ENCODE measurements at places on chromosomes 1 and 21.

DNA sequence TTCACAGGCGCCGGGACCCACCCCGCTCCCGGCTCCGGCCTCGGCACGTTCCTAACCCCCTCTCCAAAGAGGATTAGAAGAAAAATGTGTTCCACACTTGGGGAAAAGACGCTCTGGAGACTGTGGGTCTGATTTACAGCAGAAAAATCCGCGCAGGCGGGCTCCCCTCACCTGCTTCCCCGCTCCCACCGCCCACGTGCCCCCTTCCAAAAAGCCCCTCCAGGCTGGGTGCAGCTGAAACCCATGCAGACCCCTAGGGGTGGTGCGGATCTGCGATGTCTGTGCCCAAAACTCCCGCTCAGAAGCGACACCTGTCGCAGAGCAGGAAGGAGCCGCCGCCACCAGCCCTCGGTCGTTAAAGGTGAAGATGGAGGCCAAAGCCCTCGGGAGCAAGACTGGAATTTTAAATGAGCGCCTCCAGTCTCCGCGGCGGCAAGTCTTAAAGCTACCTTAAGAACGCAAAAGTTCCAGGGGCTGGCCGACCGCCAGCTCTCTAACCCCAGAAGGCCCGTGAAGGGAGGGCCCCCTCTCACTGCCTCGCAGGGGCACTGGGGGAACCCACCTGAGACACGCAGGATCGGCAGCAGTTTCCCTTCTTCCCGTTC, 688 bp upstream of the CHD5 start:
- DNase-seq: no peak

GRCh38 chr1:54683453-54683852, 32.2 kb upstream of the TTC4 start:
- no peak for DNase-seq

- no peak for DNase-seq
Observed at GRCh38 chr1:220770245-220770913, 16.3 kb upstream of the MTARC1 start.

- no peak for DNase-seq
Observed at GRCh38 chr1:83508485-83509151, 490.3 kb downstream of the TTLL7 start.

DNA sequence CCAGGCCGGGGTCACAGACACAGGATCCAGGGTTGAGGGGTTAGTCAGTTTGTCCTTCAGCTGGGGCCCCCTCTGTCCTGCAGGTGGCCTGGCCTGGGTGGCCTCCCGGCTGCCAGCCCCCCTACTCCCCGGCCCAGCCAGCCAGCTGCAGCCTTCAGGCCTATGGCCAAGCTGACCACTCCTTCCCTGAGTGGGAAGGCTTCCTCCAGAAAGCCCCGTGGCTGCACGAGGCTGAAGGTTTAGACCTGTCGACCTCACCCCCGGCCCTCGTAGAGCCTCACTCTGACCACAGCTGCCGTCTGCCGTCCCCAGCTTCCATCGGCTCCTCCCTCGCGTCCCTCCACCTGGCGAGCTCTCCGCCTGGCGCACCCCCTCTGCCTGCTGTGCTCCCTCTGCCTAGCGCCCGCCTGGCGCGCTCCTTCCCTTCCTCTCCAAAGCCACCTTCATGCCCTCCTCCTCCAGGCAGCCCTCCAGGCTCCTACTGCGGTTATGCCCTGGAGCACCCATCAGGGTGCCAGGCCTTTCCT, 9.6 kb downstream of the TTLL10 start:
- no peak for DNase-seq

Data from DMS 273 treated with DMSO at 0.1 percent for 48 hours (cell line).